ENCODE measurements at places on chromosomes 11 and 22. TPM values are rescaled to one million over a fixed set of nuclear protein-coding genes. Genes with fewer than 3 reads are reported as not detected.

DNA sequence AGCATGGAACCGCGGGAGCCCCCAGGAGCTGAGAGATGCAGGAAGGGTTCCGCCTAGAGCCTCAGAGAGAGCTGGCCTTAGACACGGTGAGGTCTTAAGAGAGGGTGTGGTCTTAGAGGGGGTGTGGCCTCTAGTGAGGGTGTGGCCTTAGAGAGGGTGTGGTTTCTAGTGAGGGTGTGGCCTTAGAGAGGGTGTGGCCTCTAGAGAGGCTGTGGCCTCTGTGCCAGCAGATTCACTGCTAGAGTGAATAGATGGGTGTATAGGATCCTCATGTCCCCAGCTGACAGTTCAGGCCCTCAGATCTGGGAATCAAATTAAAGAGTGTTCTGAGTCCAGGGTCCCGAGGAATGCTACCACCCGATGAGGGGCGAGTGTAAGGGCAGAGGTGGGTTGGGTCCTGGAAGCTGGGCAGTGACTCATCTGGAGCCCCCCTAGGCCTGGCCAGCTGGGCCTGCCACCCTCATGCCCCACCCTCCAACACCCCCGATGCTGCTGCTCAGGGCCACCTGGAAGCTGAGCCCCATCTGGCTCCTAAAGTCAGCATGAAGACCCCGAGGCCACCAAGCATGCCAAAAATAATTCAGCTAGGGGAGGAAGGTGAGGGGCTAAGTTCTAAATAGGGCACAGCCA, 49.5 kb downstream of the IGF2 start:
- no peak for DNase-seq

UPK3A gene
- polyA plus RNA-seq = 15.4 TPM

- no peak for DNase-seq
These were observed 11.3 kb upstream of the CCDC83 start for GRCh38 chr11:85843929-85844328.

MMP3 gene
- polyA plus RNA-seq = 6.3 TPM

DNA sequence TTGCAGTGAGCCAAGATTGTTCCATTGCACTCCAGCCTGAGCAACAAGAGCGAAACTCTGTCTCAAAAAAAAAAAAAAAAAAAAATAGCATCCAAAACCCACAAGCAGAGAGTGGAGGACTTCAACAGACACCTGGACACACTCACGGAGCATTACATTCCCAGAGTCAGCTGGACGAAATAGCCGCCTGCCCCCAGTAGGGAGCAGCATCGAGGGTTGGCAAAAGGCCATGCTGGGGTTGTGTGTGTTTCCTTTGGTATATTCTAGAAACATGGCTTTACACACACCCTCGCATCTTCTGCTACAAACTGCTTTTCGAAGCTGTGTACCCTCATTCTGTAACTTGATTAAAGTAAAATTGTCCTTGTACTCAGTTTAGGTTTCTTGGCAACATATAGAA, 5.3 kb downstream of the ADA2 start:
- no peak for DNase-seq

GRCh38 chr11:128260398-128260797, 327.0 kb downstream of the ETS1 start:
- DNase-seq = no peak

DNA sequence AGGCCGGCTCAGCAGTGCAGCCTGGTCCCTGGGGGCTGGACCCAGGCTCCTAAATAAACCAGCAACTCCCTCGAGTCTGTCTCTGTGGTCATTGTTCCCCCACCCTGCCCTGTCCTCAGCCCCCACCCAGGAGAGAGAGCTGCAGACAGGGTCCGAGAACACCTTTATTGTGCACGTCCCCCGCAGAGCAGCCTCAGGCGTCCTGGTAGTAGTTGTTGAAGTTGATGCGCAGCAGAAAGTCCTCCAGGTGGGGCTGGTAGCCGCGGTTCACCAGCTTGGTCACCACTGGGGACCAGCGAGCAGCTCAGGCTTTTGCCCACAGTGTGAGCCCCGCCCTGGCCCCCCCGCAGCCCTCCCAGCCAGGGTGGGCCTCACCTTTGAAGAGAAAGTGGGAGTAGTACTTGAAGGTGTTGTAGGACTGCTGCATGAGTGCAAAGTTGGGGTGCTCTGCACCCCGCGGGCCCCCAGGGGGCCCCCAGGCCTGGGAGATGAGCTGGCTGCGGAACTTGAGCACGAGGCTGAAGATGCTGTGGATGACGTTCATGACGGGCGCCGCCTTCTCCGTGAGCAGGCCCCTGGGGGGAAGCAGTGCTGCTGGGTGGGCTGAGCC, 16.8 kb downstream of the SELENOO start:
- no peak for DNase-seq

VPREB3 gene
- not detected for polyA plus RNA-seq

NLRP14 gene
- 0.01 TPM for polyA plus RNA-seq

- DNase-seq = no peak
These were observed 506.8 kb downstream of the INSC start for GRCh38 chr11:15621565-15621964.

OR51B4 gene
- not detected for polyA plus RNA-seq

GRCh38 chr11:2263724-2264360, 6.5 kb downstream of the ASCL2 start:
- DNase-seq = no peak

DNA sequence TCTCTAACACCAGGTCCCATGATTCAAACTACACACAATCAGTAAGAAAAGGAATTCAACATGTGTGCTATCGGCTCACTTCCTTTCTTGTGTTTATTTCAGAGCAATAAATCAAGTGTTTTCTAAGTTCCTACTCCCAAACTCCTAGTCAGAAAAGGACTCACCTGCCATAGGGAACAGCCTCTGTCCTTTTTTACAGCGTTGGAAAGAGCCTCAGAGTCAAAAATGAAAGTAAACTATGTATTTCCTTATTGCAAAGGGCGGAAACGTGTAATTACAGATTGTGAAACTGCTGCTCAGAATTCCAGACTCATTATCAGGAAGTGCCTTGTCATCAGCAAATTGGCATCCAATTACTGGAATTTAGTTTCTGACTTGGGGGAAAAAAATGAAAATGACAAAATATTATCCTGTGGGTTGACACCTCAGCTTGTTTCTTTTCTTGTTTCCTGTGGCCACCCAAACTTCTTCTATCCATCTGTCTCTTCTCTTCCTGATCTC, at the start of gene CASP4:
CASP4 (minus strand) TSS at position 220 of the 501 bp plus-strand sequence; CDS start at position 171, 49 bp downstream.
- DNase-seq = peak; percentile 41

DNA sequence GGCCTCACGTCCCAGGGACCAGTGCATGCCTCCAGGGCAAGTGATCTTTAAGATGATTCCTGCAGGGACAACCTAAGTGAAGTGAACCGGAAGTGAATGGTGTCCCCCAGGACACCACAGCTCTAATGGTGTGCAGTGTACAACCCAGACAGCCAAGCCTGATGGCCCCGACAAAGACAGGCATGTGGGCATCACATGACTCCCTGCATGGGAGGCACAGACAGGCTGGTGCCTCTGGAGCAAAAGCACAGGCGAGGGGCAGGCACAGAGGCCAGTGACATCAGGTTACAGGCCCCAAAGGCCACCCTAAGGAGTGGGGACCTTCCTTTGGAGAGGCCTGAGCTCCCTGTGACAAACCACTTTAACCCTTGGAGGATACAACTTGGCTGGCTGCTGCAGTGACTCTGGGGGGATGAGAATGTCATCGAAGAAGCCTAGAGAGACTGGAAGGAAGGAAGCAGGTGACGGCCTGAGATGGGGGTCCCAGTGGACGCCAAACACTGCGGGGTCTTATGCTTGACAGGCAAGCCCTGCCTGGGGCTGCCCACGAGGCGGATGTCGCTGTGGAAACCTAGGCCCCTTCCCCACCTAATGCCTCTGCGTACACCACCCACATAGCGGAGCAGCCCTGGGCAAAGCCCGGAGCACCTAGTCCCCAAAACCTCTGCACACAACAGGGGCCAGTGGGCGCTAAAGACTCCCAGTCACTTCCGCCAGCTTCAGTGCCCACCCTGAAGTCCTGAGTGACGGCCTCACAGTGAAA, 12.4 kb downstream of the POLR3H start:
- no peak for DNase-seq

GRCh38 chr22:38282397-38282796, 9.6 kb upstream of the TMEM184B start:
- DNase-seq = no peak

FIBIN gene
- polyA plus RNA-seq = 20.0 TPM

CST6 gene
- polyA plus RNA-seq = 0.37 TPM

GRCh38 chr11:65575568-65576231, at the start of gene EHBP1L1:
EHBP1L1 (plus strand) TSS chr11:65576053; CDS start chr11:65576303, 250 bp downstream.
- no peak for DNase-seq

DNA sequence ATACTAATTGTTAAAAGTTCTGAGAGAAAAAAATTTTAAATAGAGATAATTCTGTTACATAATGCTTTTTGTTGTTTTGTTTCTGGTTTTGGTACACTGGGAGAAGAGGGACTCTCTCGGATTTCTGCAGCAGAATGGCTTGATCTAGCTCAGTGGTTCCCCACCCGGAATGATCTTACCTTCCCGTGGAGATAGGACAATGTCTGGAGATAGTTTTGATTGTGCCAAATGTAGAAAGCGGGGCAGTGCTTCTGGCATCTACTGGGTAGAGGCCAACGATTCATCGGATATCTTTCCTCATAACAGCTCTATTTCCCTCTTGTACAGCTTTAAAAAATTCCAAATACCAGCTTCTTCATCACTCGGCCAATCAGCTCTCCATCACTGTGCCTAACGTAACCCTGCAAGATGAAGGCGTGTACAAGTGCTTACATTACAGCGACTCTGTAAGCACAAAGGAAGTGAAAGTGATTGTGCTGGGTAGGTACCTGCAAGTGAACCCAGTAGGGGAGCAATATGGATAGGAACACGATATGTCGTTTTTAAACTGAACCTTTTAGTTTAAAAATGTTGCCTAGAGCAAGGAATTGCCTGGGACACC, 13.2 kb downstream of the CRTAM start:
- no peak for DNase-seq

ST14 gene
- polyA plus RNA-seq = 13.4 TPM

DNA sequence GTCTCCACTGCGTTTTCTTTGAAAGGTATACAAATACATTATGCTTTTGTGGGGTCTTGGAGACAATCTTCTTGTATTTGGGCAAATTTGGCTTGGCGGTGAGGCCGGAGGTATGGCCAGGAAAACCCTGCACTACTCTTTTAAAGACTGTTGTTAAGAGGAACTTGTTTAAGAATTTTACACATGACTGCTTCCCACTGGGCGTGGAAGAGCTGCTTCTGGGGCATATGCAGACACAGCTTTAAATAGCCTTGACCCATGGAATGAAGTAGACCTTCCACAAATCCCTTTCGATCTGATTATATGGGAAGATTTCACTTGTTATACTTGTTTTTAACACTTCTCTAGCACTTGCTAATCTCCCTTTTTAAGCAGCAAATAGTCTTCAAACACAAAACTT, 453.6 kb downstream of the MN1 start:
- no peak for DNase-seq

GRCh38 chr22:23122992-23123803, 18.6 kb downstream of the RSPH14 start:
- no peak for DNase-seq

GRCh38 chr11:35734669-35735410, 72.3 kb downstream of the TRIM44 start:
- no peak for DNase-seq

DNA sequence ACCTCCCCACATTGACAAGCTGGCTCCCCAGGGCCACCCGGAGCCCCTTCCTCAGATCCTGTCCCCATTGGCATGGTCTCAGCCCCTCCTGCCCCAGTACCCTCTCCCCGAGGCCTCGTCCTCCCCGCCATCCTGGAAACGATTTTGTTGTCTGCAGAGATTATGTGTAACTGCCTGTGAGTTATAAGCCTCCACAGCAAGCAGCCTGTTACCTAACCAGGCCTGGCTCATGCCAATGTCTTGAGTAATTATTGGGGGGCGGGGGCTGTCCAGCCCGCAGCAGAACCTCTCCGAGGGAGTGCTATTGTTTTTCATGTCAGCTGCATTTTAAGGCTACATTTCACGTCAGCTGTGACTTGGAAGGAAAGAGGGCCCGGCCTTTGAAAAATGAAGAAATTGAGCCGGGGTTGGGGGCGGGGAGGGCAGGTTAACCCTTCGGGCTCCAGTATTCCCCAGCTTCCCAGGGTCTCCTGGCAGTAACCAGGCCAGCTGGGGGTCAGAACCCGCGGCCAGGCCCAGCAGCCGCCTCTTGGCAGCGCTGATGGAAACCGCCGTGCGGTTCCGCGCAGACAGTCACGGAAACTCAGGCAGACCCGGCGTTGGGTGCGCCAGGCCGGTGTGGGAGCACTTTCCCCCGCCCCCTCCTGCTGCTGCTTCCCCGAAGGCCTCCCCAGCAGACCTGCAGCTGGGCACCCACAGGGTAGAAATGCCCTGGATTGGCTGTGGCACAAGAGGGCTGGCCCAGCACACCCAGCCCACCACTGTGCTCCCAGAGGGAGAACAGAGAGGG, 59.5 kb downstream of the CDKN1C start:
- peak; percentile 81 for DNase-seq

All from urinary bladder (tissue), 4 donors.